ENCODE measurements at places on chromosomes 4 and X.

DNA sequence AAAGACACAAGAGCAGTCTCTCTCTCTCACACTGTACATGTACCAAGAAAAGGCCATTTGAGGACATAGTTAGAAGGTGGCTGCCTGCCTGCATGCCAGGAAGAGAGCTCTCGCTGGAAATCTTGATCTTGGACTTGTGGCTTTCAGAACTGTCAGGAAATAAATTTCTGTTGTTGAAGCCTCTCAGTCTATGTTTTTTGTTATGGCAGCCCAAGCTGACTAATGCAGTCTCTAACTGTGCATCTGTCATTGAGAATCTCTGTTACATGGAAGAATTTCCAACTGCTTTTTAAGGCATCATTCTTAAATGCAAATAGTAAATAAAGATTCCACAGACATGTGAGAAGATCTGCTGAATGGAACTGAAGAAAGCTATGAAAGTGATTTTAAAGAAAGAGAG, 198.3 kb downstream of the PCDH10 start:
- no peak for DNase-seq

GRCh38 chrX:100648458-100649417, 4.7 kb downstream of the SRPX2 start:
- DNase-seq = no peak

GRCh38 chr4:103773691-103774231, 54.0 kb upstream of the TACR3 start:
- no peak for DNase-seq

- DNase-seq = no peak
These were observed 114.6 kb upstream of the CBR4 start for GRCh38 chr4:169124661-169125060.

DNA sequence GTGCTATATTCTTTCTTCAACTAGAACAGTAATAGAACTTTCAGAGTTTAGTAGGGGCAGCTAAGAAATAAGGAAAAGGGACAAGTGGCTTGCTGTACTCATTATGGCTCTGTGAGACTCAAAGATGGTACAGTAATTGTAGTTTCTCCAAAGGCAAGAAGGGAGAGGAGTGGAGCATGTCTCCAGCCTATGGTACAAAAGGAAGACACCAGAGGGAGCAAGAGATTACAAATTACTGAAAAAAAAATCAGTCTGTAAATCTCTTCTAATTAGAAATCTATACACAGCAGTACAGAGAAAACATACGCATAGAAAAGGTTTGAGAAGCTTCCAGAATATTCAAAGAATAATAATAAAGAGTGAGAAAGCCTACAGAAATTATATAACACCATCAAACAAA, 61.4 kb downstream of the KLHL4 start:
- no peak for DNase-seq

- no peak for DNase-seq
These were observed 268.7 kb upstream of the VCX3A start for GRCh38 chrX:6803607-6804006.

GRCh38 chr4:157220371-157220881, at the start of gene GRIA2:
Gene GRIA2 (plus strand): TSS chr4:157220728. CDS start chr4:157221043, 315 bp downstream.
- no peak for DNase-seq

GRCh38 chrX:54695816-54696487, 102.1 kb downstream of the ITIH6 start:
- no peak for DNase-seq

GRCh38 chr4:99504804-99505502, 5.9 kb upstream of the C4orf17 start:
- DNase-seq = no peak

DNA sequence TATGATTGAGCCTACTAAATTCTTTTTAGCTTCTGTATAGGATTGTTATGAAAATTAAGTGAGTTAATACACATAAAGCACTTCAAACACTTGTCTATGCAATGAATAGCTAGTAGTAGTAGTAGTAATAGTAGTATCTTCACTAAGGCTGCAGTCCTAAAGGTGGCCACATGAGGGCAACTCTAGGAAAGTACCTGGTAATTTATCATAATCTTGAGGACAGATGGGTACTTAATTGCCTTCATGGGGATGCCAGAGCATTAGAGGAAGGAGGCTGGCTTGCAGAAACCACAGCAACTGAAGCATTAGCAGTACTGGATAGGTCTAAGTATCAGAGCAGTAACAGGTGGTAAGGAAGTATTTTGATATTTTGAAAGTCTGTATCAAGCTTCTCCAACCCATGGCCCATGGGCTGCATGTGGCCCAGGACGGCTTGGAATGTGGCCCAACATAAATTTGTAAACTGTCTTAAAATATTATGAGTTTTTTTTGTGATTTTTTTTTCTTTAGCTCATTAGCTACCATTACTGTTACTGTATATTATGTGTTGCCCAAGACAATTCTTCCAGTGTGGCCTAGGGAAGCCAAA, 17.3 kb downstream of the NIPAL1 start:
- DNase-seq = peak; percentile 27

GRCh38 chr4:40739347-40739746, 10.4 kb upstream of the NSUN7 start:
- no peak for DNase-seq

GRCh38 chr4:41022116-41022515, 192.2 kb downstream of the APBB2 start:
- no peak for DNase-seq

DNA sequence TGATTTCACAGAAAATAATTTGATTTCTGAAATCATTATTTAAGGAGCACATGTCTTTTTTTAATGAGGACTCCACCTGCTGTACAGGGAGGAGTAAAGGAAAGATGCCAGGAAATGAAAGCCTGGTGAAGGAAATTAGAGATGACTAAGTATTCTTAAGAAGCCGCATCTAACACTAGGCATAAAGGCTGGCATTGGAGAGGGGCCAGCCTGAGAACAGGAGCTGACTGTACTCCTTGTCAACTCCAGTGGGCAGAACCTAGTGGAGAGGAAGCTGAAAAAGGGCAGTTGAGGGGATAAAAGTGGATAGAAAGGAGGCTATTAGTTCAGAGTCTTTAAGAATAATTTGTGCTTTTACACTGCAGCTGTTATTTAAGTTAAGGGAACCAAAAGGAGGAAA, 393.0 kb downstream of the PPP1R2C start:
- DNase-seq = no peak

- no peak for DNase-seq
These were observed 133.8 kb upstream of the UGT8 start for GRCh38 chr4:114464726-114465272.

DNA sequence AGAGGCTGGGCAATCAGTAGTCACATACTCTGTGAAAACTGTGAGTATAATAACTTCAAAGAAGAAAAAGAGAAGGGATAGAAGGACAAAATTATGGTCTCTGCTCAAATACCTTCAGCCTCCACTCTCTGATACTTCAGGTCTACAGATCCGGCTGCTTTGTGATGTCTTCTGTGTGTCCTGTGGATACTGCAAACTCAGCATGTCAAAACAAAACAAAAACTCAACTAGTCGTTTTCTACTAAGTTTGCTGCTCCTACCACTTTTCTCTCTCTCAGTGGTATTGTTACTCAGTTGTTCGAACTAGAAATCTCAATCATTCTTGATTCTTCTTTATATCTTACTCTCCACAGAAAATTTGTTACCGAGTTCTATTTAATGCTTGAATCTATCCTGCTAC, 202.4 kb upstream of the ANK2 start:
- no peak for DNase-seq

DNA sequence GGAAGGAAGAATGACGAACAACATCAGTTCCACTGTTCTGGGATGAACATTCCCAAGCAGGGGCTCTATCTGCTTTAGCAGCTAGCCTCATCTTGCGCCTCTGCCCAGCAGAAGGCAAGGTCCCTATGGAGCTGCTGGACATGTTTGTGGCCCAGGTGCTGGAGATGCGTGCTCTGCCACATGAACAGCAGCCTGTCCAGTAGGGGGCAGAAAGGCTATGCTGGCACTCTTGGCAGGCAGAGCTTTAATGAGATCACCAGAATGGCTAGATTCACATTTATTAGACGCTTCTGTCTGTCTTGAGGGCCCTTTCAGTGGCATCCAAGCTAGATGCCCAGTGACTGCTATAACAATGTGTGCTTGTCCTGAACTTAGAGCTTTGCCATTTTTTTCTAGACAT, 1826.0 kb downstream of the STIM2 start:
- DNase-seq = no peak

DNA sequence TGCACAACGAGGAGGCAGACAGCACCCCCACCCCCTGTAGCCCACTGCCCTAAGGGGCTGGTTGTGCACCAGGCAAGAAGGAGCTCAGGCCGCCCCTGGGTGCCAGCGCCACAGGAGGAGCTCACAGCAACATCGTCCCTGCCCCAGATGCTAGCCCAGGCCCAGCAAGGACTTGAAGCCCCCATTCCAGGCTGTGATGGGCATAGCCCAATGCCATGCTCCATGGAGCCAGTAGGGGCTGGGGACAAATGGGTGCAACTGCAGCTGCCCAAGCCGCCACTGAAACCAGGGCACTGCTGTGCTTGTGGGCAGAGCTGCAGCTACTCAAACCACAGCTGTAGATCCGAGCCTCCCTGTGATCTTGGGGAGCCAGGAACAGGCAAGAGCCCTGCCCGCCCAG, 241.3 kb upstream of the GIMD1 start:
- no peak for DNase-seq

DNA sequence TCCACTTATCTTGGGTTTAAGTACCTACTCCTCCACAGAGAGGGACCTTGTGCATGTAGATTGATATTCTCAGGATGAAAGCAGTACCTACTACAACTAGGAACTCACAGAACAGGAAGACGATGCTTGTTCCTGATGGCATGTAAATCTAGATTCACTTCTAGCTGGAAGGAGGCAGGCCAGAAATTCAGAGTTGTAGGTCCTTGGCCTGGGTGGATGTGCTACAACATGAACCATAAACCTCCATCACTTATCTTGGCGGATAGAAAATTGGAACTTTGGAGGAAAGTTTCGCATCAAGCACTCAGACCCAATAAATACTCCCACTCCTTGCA, 9.3 kb upstream of the SMIM20 start:
- DNase-seq = no peak
